ENCODE measurements at places on chromosomes 13 and 19.

GRCh38 chr19:29690842-29691241 is 24.2 kb downstream of the C19orf12 start:
- DNase-seq = peak; percentile 55

GRCh38 chr19:51568456-51568855 is 2.6 kb upstream of the ZNF175 start:
- DNase-seq = no peak

GRCh38 chr13:27631156-27631555 is 9.5 kb downstream of the POLR1D start:
- DNase-seq = no peak

DNA sequence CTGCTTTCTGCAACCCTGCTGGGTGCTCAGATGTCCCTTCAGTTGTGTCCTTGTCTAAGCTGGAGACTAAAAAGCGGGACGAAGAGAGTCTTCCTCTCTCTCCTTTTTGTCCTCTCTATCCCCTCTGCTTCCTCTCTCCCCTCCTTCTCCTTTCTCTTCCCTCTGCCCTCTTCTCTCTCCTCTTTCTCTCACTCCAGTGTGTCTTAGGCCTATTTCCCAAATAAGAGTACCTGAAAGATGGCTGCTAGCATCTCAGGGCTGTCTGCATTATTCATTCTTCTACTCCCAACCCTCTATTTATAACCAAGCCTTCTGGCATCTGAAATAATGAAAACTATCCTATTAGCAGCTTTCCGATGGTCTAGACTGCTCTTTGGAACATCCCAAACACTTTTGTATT is 729.8 kb downstream of the UQCRFS1 start:
- DNase-seq = no peak

GRCh38 chr13:20405691-20406090 is 120.0 kb downstream of the CRYL1 start:
- no peak for DNase-seq

DNA sequence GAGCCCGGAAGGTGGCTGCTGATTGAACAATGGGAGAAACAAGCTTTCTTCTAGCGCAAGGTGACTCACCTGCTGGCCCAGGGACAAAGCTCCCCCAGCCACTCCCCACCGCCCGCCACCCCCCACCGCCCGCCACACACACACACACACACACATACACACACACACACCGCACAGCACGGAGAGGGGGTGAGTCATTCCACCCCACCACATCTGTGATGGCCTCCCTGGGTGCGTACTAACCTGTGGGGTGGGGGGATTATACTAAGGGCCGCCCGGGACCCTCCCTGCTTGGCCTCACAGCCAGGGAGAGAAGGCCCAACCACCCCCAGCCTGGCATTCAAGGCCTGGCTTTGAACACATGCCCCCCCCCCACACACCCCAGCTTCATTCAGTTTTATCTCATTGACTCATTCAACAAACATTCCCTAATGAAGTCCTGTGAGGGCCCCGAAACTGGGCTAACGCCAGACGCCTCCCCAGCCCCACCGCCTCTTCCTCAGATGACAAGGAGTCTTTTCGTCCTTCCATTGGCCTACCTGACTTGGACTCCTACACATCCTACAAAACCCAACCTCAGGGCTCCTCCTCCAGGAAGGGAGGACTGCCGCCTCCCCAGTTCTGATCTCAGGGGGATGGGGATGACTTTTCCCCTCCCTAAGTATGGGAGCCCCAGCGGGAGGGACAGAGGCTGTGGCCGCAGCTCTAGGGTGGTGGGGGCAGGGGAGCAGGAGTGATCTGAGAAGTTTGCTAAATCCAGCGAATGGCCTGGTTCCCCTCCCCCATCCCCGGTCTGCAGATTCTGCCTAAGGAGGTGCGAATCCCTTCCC is 5.8 kb upstream of the ONECUT3 start:
- no peak for DNase-seq

GRCh38 chr19:56097776-56098175 is 23.3 kb downstream of the ZNF787 start:
- DNase-seq = no peak

DNA sequence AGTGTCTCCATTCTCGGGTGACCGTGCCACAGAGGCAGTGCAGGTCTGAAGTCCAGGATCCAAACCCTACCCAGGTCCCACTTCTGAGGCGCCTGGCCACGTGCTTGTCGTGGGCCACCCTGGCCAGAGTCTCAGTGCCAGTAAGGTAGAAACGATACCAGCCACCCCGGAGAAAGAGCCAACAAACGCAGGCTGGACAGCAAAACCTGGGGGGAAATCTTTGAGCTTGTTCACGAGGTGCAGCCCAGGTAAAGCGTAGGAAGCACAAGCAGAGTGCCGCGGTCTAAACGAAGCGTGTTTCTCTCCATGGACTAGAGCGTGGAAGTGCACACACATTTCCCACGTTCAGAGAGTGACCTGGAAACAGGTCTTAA is 95.6 kb downstream of the ATP11A start:
- DNase-seq = no peak

- DNase-seq = no peak
Measured at GRCh38 chr13:91123456-91124127, 223.9 kb upstream of the MIR17HG start.

- DNase-seq = no peak
Measured at GRCh38 chr13:60229708-60230272, 66.1 kb upstream of the DIAPH3 start.

- peak; percentile 93 for DNase-seq
Measured at GRCh38 chr19:36115453-36116343, at the start of gene TBCB. TBCB (plus strand) TSS chr19:36115468; CDS start chr19:36115561, 93 bp downstream.

- no peak for DNase-seq
Measured at GRCh38 chr13:76160961-76161925, 525.1 kb downstream of the LMO7 start.

GRCh38 chr19:41745756-41746155 is 9.6 kb upstream of the CEACAM6 start:
- DNase-seq = no peak

- DNase-seq = no peak
Measured at GRCh38 chr19:46913852-46914430, 53.1 kb downstream of the ARHGAP35 start.

- no peak for DNase-seq
Measured at GRCh38 chr13:52975969-52976368, 52.6 kb upstream of the OLFM4 start.

DNA sequence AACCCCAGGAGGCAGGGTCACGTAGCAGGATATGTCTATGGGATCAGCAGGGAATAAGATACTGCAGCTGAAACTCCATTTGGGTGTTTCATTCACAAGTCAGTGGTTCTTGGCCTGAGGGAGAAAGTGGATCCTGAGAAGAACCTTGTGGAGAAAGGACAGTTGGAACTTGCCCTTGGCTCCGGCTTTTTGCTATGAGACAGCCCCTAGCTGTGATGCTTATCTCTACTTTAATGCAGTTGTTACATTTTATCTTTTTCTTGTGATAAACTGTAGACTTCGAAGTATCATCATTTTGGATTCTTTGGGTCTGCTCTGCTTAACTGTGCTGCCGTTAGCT is 6.0 kb upstream of the SCEL start:
- DNase-seq = no peak

DNA sequence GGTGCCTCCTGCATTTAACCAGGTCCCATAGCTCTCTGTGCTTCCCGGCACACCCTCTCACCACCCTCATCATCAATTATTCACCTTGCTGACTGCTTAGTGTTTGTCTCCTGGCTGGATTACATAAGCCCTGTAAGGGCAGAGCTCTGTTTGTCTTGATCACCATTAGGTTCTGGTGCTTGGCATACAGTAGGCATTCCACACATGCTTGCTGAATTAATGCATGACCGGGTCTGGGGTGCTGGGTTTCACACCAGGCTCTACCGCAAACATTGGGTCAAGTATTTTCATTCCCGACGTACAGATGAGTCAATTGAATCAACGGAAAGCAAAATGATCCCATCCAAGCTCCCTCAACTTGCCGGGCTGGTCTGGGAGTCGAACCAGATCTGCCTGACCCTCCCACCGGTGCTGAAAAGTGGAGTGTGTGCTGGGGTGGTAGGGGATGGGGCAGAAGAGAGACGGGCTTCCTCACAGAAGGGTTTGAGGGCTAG is 28.5 kb downstream of the VAV1 start:
- DNase-seq = no peak

- no peak for DNase-seq
Measured at GRCh38 chr19:16290692-16291091, 33.9 kb upstream of the KLF2 start.

GRCh38 chr13:76775088-76775740 is 111.0 kb downstream of the KCTD12 start:
- DNase-seq = no peak

DNA sequence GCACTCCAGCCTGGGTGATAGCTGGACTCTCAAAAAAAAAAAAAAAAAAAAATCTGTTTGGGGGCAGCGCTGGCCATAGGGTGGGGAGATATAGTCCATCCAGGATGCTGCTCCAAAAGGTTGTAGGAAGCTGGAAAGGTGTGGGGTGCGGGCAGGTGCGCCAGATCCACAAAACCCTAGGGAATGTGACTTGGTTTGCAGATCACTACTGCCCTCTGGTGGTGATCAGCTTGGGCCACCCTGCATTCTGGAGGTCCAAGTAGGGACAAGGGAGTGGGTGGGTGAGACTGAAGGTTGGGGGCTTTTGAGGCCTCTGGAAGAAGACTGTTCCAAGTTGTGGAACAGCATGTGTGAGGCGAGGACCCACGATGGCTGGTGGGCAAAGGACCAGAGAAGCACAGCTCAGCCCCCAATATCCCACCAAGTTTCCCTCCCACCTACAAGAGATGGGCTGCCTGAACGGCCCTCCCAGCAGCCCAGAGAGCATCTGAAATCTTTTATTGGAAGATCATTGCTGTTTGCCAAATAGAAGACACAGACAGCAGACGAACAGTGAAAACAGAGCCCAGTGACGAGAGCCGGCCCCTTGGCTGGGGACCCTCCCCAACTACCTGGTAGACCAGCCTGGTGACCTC is 10.4 kb upstream of the TYK2 start:
- DNase-seq = peak; percentile 62

DNA sequence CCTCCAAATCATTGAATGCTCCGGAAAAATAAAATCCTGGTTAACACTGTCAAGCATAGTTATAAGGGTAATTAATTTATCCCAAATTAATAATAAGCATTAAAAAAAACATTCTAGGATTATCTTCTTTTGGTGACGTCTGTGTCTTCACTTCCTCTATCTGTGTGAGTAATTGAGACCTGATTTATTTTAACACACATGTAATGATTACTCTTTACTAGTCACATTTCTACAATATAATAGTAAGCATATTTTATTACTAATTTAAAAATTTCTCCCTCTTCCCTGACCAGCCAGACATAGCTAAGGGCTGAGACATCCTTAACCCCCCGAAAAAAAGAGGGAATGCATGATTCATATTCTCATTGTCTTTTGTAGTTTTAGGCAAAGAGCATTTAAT is 2.3 kb downstream of the FNDC3A start:
- DNase-seq = no peak

- no peak for DNase-seq
Measured at GRCh38 chr13:19071161-19071936, 110.3 kb downstream of the TUBA3C start.

- no peak for DNase-seq
Measured at GRCh38 chr19:45189971-45190370, 11.4 kb downstream of the BLOC1S3 start.

- no peak for DNase-seq
Measured at GRCh38 chr13:46526740-46527139, 26.2 kb upstream of the LRCH1 start.

DNA sequence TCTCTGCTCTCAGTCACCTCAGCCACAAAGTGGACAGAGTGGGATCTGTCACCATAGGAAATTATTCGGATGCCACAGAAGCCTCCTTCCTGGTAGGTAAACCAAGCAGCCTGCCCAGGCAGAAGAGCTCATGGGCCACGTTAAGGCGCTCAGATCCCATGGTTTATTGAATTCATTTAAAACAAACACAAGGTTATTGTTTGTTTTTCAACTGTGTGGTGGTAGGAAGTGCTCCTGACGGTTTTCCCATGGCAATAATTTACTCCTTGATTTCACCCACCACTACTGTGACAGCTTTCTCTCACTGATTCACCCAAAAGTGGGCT is 14.4 kb downstream of the BCAM start:
- DNase-seq = no peak

- no peak for DNase-seq
Measured at GRCh38 chr19:19204181-19204580, 967 bp upstream of the NR2C2AP start.

GRCh38 chr19:293436-294110 is 2.4 kb upstream of the PLPP2 start:
- DNase-seq = no peak

DNA sequence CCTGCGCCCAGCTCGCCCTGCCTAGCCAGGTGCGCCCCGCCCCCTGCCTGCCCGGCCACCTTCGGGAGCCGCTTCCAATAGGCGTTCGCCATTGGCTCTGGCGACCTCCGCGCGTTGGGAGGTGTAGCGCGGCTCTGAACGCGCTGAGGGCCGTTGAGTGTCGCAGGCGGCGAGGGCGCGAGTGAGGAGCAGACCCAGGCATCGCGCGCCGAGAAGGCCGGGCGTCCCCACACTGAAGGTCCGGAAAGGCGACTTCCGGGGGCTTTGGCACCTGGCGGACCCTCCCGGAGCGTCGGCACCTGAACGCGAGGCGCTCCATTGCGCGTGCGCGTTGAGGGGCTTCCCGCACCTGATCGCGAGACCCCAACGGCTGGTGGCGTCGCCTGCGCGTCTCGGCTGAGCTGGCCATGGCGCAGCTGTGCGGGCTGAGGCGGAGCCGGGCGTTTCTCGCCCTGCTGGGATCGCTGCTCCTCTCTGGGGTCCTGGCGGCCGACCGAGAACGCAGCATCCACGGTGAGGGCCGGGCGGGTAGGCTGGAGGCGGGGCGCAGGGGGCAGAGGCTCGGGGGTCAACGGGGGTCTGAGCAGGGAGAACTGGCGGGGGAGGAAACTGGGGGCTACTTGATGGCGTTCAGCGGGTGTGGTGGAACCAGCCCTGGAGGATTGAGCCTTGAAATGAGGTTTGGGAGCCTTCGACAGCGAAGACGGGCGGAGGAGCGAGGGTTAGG is at the start of gene SPINT2:
Gene SPINT2 (plus strand): TSS at position 88 of the 727 bp plus-strand sequence. CDS start 320 bp downstream, at position 408.
- DNase-seq = peak; percentile 48

DNA sequence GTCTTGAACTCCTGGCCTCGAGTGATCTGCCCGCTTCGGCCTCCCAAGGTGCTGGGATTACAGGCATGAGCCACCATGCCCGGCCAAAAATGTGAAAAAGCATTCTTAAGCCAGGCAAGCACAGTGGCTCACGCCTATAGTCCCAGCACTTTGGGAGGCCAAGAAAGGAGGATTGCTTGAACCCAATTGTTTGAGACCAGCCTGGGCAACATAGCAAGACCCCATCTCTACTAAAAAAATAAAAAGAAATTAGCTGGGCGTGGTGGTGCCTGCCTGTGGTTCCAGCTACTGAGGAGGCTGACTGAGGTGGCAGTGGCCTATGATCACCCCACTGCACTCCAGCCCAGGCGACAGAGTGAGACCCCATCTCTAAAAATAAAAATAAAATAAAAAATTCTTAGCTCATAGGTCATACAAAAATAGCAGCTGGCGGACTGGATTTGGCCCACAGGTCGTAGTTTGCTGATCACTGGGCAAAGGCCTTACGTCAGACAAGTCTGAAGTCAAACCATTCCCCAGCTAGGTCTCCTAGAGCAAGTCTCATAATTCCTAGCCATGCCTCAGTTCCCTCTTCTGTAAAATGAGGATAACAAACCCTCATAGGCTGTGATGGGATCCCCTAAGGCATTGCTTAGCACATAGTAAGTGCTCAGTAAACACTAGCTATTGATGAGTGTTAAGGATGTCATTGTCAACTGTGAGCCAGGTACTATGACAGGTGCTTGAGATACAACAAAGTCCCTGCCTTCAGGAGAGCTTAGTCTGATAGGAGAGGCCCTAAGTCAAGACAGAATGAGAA is 36.0 kb downstream of the INSR start:
- no peak for DNase-seq
